HCT116 (cell line): ENCODE measurements at places on chromosomes 7 and 10.

DNA sequence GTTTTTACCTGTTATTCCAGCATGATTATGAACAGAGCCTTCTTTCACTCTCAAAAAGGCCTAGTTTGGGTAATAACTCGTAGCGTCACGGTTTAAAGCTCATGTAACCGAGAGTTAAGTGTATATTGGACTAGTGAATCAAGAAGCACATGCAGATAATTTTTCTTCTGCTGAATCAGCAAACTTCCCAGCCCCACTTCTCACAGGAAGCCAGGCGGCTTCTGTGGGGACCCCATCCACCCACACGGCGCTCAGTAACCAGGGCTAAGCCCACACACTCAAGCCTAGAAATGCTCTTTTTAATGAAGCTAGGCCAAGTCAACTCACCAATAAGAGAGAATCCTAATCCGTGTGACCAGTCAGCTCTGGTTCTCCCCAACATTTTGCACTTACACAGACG lies 191.2 kb upstream of the MGMT start:
- no peaks in the 10 kb centered on the region for H3K27me3 ChIP-seq
- H3K27ac ChIP-seq, result no peak overlapping the region
- H3K4me1 ChIP-seq, result no peaks in the 10 kb centered on the region
- no peak overlapping the region for H3K4me3 ChIP-seq
- no peak for DNase-seq

- H3K36me3 ChIP-seq, result no peaks in the 10 kb centered on the region
- peaks cover 95% of the 10 kb centered on the region for H3K4me1 ChIP-seq
- H3K27ac ChIP-seq, result no peak overlapping the region
- H3K4me3 ChIP-seq, result no peak overlapping the region
- peak; percentile 85 for DNase-seq
- no peaks in the 10 kb centered on the region for H3K27me3 ChIP-seq
Observed at GRCh38 chr10:62384057-62384446, 9.9 kb downstream of the ZNF365 start.

- no peak for DNase-seq
- H3K4me1 ChIP-seq, result no peaks in the 10 kb centered on the region
- H3K4me3 ChIP-seq, result no peak overlapping the region
- no peaks in the 10 kb centered on the region for H3K36me3 ChIP-seq
Observed at GRCh38 chr10:50437248-50437647, 185.9 kb upstream of the ASAH2 start.

GRCh38 chr7:80632139-80632538 lies 6.3 kb upstream of the CD36 start:
- H3K36me3 ChIP-seq, result no peaks in the 10 kb centered on the region
- no peak for DNase-seq
- H3K4me1 ChIP-seq, result no peaks in the 10 kb centered on the region
- H3K4me3 ChIP-seq, result no peak overlapping the region
- no peak overlapping the region for H3K27ac ChIP-seq
- no peaks in the 10 kb centered on the region for H3K27me3 ChIP-seq

DNA sequence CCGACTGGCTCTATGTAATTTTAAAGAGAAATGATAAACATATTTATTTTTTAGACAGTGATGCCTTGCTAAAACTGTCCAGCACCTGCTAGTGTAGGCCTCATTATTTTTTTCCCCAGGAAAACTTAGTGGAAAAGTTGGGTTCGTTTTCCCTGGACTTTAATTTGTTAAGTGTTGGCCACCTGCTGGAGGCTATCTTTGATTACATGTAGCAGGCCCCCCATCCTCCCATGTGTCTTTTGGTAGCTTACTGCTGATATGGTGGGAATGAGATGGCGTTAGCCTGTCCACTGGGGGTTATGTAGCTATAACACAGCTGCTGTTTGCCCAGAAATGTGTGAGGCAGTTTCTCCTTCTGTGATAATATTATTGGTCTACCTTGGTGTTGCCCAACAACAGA lies 265.0 kb downstream of the SORCS3 start:
- peaks cover 70% of the 10 kb centered on the region for H3K27me3 ChIP-seq
- DNase-seq, result no peak
- no peaks in the 10 kb centered on the region for H3K4me1 ChIP-seq
- H3K27ac ChIP-seq, result no peak overlapping the region
- no peak overlapping the region for H3K4me3 ChIP-seq

- no peaks in the 10 kb centered on the region for H3K4me1 ChIP-seq
- no peak overlapping the region for H3K4me3 ChIP-seq
- no peaks in the 10 kb centered on the region for H3K36me3 ChIP-seq
- no peak for DNase-seq
- no peak overlapping the region for H3K27ac ChIP-seq
Observed at GRCh38 chr7:94410413-94411187, 15.9 kb downstream of the COL1A2 start.

DNA sequence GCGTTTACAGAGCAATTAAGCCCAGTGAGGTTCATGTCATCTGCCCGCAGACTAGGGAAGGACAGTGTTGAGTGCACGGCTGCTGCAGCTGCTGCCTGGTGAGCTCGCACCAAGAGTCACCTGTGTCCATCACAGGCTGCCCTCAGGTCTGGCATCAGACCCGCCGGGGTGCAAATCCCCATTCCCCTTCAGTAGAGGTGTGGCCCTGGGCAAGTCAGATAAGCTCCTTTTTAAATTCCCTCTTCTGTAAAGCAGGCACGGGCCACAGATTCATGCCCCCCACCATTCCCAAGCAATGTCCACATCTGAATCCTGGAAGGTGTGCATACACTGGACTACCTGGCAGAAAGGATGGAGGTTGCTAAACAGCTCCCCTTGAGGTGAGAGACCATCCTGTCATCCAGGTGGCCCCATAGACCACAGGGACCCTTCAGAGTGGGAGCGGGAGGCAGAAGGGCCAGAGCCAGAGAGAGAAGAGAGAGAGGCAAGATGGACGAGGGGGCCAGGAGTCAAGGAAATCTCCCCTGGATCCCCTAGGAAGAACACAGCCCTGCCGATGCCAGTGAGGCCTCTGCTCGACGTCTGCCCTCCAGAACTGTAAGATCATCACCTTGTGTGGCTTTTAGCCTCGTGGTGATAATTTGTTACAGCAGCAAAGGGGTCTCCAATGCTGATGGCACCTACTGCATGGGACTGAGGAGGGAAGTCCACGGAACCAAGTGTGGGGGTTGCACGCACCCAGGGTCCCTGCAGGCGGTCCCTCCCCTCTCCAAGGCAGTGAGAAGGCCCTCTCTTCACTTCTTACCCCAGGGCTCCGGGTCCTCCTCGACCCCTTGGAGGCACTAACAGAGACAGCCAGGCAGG lies 168.8 kb downstream of the TCERG1L start:
- H3K4me1 ChIP-seq, result no peaks in the 10 kb centered on the region
- H3K27me3 ChIP-seq, result no peaks in the 10 kb centered on the region
- no peak overlapping the region for H3K4me3 ChIP-seq
- no peak overlapping the region for H3K27ac ChIP-seq
- no peaks in the 10 kb centered on the region for H3K36me3 ChIP-seq

DNA sequence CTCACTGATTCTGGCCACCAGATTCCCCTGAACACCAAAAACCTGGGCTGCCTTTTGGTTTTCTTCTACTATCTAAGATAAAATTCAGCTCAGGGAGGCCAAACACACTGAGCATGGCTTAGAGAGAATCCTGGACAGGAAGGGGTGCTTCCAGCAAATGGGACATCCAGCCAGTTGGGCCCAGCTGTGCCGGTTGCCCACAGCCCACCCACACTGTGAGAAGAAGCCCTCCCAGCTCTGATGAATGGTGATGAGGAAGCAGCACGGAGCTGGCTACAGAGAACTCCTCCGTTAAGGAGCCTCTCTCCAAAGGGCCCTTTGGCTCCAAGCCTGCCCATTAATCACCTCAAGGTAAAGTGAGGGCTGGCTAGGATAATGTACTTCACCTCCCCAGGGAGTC lies 15.9 kb downstream of the LRRC18 start:
- no peaks in the 10 kb centered on the region for H3K36me3 ChIP-seq
- no peak for DNase-seq
- no peak overlapping the region for H3K4me3 ChIP-seq
- H3K27ac ChIP-seq, result no peak overlapping the region
- peaks cover 54% of the 10 kb centered on the region for H3K27me3 ChIP-seq

- H3K36me3 ChIP-seq, result peaks cover 6% of the 10 kb centered on the region; the same call in 1 of the 2 replicates
- H3K27me3 ChIP-seq, result no peaks in the 10 kb centered on the region
- no peaks in the 10 kb centered on the region for H3K4me1 ChIP-seq
- DNase-seq, result no peak
- no peak overlapping the region for H3K27ac ChIP-seq
Observed at GRCh38 chr7:55192723-55193122, 172.4 kb upstream of the LANCL2 start.

DNA sequence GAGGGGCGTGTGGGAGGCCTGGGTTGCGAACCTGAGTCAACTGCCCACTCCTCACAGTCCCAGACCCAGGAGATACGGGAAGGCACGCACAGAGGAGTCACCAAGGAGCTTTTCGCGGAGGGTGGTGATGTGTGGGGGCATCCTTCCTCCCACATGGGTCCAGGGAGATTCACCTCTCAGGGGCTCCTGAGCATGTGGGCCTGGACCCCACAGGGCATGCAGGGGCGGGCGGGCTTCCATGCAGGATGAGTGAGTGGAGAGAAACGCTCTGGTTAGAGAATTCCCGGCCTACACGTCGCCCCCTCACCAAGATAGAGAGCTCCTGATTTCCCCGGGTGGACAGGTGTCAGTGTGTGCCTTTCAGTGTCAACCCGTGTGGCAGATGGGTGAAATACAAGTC lies 641.7 kb upstream of the FZD8 start:
- H3K27ac ChIP-seq, result no peak overlapping the region
- no peaks in the 10 kb centered on the region for H3K27me3 ChIP-seq
- no peaks in the 10 kb centered on the region for H3K36me3 ChIP-seq

GRCh38 chr7:141522657-141523342 lies 28.4 kb upstream of the AGK start:
- DNase-seq, result no peak
- H3K4me3 ChIP-seq, result no peak overlapping the region
- no peak overlapping the region for H3K27ac ChIP-seq
- H3K36me3 ChIP-seq, result no peaks in the 10 kb centered on the region
- no peaks in the 10 kb centered on the region for H3K4me1 ChIP-seq

GRCh38 chr7:156616269-156617202 lies 24.0 kb upstream of the RNF32 start:
- no peaks in the 10 kb centered on the region for H3K27me3 ChIP-seq
- no peaks in the 10 kb centered on the region for H3K36me3 ChIP-seq
- H3K4me1 ChIP-seq, result no peaks in the 10 kb centered on the region
- H3K4me3 ChIP-seq, result no peak overlapping the region
- no peak for DNase-seq
- no peak overlapping the region for H3K27ac ChIP-seq

DNA sequence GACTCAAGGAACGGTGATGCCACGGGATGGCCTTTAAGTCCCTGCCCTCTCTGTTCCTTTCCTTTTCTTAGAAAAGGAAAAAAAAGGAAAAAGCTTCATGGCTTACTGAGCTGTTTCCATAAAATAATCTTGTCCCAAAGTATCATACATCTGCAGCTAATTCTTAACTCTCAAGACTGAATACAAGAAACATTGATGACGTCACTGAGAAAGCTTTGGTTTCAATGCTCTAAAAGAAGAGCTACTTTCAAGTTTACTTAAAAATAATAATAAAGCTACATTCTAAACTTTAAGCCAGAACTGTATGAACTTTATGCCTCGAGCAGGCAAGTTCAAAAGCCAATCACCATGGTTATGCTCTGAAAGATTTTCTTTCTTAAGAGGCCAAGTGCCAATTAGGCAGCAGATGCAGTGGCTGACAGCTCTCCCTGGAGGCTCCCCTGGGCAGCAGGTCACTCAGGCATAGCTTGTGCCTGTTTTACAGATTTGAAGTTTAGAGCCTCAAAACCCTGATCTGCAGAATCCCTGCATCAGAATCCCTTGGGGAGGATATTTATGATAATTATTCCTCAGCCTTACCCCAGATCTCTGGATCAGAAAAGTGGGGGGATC lies 165.0 kb downstream of the CHN2 start:
- no peaks in the 10 kb centered on the region for H3K4me1 ChIP-seq
- H3K36me3 ChIP-seq, result no peaks in the 10 kb centered on the region
- H3K27ac ChIP-seq, result no peak overlapping the region
- DNase-seq, result no peak
- no peaks in the 10 kb centered on the region for H3K27me3 ChIP-seq

DNA sequence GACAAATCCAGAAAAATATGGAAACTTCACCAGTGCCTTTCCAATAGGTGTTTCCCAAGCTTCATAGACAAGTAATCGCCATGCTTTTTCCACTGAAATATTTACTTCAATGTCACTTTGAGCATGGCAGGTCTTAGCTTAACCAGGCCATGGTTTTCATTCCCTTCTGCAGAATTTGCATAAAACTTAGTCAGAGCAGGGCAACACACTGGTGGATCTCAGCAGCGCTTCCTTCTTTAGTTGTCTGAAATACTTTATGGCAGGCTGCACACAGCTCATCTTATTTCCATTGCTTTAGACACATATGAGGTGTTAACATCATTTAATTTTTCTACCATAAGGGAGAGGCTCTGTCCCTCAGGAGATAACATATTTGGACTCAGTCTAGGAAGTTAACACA lies 102.9 kb upstream of the AHR start:
- DNase-seq, result no peak
- no peak overlapping the region for H3K4me3 ChIP-seq
- H3K36me3 ChIP-seq, result no peaks in the 10 kb centered on the region
- no peak overlapping the region for H3K27ac ChIP-seq
- H3K4me1 ChIP-seq, result no peaks in the 10 kb centered on the region
- H3K27me3 ChIP-seq, result no peaks in the 10 kb centered on the region

DNA sequence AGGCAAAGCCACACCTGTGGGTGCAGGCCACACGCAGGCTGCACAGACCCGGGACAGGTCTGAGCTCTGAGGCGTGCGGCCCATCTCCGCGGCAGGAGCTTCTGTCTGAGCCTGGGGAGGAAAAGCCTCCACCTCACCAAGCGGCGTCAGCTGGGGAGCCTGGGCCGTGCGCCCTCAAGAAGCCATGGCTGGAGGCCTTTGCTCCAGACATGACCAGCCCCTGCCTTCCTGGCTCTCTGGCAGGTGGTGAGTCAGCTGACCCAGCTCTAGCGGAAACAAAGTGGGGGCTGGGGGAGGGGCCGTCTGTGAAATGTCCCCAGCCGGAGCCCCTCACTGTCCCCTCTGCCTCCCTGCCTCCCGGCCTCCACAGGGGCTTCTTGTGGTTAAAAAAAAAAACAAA lies 12.5 kb downstream of the GPER1 start:
- no peak overlapping the region for H3K27ac ChIP-seq
- H3K4me3 ChIP-seq, result no peak overlapping the region
- no peaks in the 10 kb centered on the region for H3K27me3 ChIP-seq
- H3K36me3 ChIP-seq, result 0 out of 2 replicates have a peak, but pooled peaks cover 2% of the 10 kb centered on the region

- H3K36me3 ChIP-seq, result peaks cover 16% of the 10 kb centered on the region
- no peaks in the 10 kb centered on the region for H3K4me1 ChIP-seq
- H3K27me3 ChIP-seq, result no peaks in the 10 kb centered on the region
- no peak for DNase-seq
- no peak overlapping the region for H3K4me3 ChIP-seq
Observed at GRCh38 chr7:77587272-77587671, 50.2 kb downstream of the PTPN12 start.

- H3K4me3 ChIP-seq, result no peak overlapping the region
- no peaks in the 10 kb centered on the region for H3K27me3 ChIP-seq
- H3K36me3 ChIP-seq, result no peaks in the 10 kb centered on the region
- DNase-seq, result no peak
Observed at GRCh38 chr10:80394358-80394916, 13.9 kb upstream of the PRXL2A start.
